ENCODE measurements at places on chromosomes 2 and 18. TPM values are rescaled to one million over a fixed set of nuclear protein-coding genes. Genes with fewer than 3 reads are reported as not detected.
A peak's percentile ranks its signal among the peaks of the same experiment; 100 is the strongest.

Gene GNLY
- not detected for total RNA-seq

Gene HOXD3
- 9.7 TPM for total RNA-seq

Gene LRP2
- 0.10 TPM for total RNA-seq

Gene NTSR2
- 0.10 TPM for total RNA-seq

Gene AQP12A
- not detected for total RNA-seq

Gene ZNF892
- total RNA-seq, result 5.8 TPM

Gene MEIS1
- total RNA-seq, result 28.4 TPM

Gene DSG1
- 260 TPM for total RNA-seq

Gene HNMT
- total RNA-seq, result 73.7 TPM

Gene TFCP2L1
- total RNA-seq, result 4.9 TPM

Gene TMX3
- 46.7 TPM for total RNA-seq

Gene DLX1
- 1.4 TPM for total RNA-seq

Gene CACNB4
- total RNA-seq, result 16.3 TPM

Gene PDCD1
- total RNA-seq, result 0.10 TPM

Gene TM4SF20
- total RNA-seq, result not detected

Gene KCNIP3
- 2.4 TPM for total RNA-seq

Gene LHCGR
- total RNA-seq, result 1.5 TPM

- DNase-seq, result no peak
These were observed 15.9 kb downstream of the RTP5 start for GRCh38 chr2:241885291-241885945.

DNA sequence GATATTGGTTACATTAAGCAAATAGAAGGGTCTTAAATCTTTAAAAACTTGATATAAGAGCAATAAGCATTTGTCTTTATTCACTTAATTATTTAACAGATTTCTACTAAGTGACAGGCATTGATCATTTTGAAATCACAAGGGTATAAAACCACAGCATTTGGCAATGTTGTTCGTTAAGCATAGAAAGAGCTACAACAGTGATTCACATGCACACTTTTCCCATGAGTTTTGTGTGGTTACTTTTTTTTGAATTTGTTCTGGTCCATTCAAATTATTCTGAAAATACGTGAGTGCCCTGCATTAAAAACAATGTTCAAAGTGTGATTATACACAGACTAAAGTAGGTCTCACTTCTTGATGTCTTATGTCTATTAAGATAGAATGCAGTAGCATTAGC lies 52.2 kb downstream of the LYPD6B start:
- DNase-seq, result no peak

GRCh38 chr2:113032737-113033136 lies 19.9 kb downstream of the IL36B start:
- DNase-seq, result no peak

- DNase-seq, result no peak
These were observed 115.1 kb downstream of the NFATC1 start for GRCh38 chr18:79510731-79511241.

GRCh38 chr2:47636596-47637264 lies 146.2 kb upstream of the MSH6 start:
- peak; percentile 88 for DNase-seq

GRCh38 chr2:240481720-240482119 lies 46.3 kb downstream of the GPC1 start:
- no peak for DNase-seq

GRCh38 chr2:156064540-156064939 lies 268.0 kb downstream of the NR4A2 start:
- DNase-seq, result no peak

GRCh38 chr18:77133835-77134496 lies 1.4 kb upstream of the MBP start:
- no peak for DNase-seq

GRCh38 chr2:188196343-188197008 lies 95.2 kb upstream of the GULP1 start:
- DNase-seq, result peak; percentile 48

GRCh38 chr2:160408173-160408958 lies 85.2 kb downstream of the RBMS1 start:
- DNase-seq, result peak; percentile 54

DNA sequence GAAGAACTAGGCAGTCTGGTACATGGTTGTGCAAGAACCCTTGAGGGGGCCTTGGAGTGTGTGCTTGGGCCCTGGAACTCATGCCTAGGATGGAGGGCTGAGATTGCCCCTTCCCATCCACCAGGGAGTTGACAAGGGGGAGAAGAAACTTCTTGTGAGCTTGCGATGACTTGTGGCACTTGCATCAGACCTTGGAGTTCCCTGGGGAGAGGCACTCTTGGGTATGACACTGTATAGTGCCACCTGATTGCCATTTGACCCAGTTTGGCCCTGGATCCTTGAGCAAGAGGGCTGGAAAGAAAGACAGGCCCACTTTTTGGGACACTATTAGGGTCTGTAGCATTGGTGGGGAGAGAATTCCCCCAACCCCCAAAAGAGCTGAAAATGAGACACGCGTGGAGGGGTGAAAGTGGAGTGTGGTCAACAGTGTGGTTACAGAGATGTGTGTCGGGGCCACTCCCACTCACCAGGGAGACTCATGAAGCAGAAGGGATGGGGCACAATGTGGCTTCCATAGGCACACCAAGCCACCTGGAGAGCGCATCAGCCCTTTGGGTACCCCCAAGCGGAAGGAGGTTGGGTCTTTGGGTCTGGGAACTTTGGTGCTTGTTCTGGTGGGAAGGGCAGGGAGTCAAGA lies 101.3 kb downstream of the MSH2 start:
- DNase-seq, result no peak

DNA sequence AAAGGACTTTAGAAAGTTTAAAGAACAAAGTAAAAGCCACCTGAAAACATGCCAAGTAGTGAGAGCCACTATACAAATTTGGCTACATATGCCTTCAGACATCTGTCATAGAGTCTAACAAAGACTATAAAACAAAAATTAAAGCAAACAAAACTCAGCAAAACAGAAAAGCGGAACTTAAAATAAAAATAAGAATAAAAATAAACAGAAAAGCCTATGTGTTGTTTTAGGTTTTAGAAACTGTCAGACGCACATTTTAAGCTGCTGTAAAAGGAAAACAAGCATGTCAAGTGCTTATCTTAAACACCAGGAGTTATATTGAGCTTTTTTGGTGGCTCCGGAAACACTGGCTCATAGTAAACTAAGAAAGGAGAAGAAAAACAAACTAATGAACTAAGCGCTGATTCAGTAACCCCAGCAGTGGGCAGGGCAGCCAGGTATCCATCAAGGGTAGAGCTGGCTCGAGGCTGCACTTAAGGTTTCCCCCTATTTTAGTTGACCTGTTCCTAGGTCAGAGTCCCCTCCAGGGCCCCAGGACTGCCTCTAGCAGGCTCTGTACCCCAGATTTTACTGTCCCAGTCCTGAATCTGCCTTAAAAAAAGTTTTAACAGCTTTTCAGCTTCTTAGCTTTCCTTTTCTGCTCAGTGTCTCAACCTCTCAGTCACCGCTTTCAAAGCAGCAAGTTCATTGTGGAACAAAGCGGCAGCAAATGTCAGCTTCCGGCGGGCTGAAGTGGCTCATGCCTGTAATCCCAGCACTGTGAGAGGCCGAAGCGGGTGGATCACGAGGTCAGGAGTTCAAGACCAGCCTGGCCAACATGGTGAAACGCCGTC lies 15.4 kb upstream of the RMC1 start:
- no peak for DNase-seq

- no peak for DNase-seq
These were observed 78.5 kb downstream of the PMS1 start for GRCh38 chr2:189862751-189863150.

- DNase-seq, result no peak
These were observed 8.0 kb downstream of the TMBIM1 start for GRCh38 chr2:218284106-218284811.

DNA sequence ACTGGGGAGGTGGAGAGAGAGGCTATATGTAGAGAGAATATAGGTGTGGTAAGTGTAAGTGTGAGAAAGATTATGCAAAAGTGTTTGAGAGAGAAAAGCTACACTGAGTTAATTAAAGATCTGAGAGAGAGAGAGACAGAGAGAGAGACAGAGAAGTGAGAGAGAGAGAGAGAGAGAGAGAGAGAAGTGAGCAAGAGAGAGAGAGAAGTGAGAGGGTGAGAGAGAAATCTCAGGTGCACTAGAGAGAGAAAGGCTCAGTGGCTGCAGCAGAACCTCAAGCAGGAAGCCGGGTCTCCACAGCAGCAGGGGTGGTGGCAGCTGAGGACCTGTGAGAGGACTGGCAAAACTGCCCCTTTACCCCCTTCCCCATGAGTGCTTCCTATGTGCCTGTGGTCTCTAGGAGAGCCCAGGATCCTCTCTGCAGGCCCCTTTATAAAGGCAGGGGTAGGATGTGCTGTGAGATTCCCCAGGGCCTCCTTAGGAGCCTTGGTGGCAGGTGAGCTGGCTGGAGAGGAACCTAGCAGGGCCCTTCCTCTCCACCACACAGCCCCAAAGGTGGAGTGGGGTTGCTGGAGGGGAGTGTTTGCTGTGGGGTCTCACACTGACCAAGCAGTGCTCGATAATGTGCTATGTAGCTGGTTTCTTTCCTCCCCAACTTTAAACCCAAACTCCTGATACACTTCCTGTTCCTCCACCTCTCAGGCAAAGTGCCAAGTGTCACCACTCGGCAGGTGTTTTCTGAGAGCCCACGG lies 52.6 kb downstream of the SLC4A5 start:
- DNase-seq, result no peak

DNA sequence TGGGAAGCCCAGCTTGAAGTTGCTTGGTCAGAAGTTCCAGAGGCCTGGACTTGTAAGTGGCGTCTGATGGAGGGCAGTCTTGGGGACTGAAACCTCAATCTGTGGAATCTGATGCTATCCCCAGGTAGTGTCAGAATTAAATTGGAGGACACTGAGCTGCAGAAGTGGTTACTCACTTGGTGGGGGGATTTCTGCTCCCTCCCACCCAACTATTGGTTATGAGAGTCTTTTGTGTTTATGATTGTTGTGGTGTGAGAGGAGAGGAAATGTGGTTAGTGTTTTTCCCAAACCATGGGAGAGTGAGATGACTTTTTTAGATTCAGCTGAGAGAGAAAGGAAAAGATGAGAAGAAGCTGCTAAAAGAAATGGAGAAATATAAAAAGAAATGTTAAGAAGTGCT lies 12.8 kb downstream of the ZBTB14 start:
- DNase-seq, result no peak

- peak; percentile 55 for DNase-seq
These were observed 54.9 kb downstream of the EXOC6B start for GRCh38 chr2:72770879-72771461.

- peak; percentile 16 for DNase-seq
These were observed 239.5 kb downstream of the WDR7 start for GRCh38 chr18:56890632-56891031.

DNA sequence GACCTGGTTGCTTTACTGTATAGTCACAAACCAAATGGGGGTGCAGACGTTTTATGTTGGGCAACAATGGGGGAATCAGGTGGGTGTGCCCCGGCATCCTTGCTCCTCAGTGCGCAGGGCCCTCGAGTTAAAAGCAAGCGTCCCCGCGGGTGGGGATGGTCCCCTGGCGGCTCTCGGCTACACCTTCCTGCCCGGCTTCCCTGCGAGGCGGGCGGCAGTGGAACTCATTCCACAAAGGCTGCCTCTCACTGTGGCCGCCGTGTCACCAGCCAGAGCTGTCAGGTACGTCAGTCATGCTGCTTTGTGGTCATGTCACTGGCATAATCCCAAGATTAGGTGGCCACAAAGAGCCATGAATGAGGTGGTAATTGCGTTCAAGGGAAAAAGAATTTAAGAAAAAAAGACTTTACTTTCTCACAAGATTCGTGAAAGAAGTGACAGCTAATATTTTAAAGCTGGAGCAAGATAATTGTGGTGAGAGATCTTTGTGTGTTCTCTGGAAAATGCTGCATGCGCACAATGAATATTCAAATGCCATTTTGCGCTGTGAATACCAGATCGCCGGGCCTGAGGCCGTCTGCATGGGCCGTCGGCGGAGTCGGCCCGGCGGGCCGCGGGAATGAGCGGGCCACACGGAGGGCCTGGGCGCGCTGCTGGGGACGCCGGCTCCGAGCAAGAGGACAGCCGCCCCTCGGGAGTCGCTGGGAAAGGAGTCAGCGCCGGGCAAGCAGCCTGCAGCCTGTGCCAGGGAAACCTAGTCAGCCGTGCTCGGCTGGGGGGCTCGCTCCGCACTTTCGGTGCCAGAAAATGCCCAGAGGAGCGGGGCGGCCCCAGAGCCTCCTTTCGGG lies 82.3 kb upstream of the LDLRAD4 start:
- no peak for DNase-seq

DNA sequence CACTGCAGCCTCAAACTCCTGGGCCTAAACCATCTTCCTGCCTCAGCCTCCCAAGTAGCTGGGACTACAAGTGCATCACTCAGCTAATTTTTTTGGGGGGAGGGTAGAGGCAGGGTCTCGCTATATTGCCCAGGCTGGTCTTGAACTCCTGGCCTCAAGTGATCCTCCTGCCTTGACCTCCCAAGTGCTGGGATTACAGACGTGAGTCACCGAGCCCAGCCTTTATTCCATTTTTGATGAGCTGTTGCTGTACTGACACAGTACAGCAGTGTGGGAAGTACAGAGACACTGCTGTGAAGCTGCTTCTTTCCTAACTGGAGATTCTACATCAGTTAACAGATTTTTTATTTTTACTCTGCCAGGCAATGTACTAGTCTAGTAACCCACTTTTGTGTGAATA lies 18.8 kb downstream of the PTRHD1 start:
- no peak for DNase-seq

GRCh38 chr2:168552450-168552856 lies 96.4 kb downstream of the CERS6 start:
- DNase-seq, result no peak

- DNase-seq, result no peak
These were observed 236.4 kb downstream of the HDAC4 start for GRCh38 chr2:239164335-239164871.

DNA sequence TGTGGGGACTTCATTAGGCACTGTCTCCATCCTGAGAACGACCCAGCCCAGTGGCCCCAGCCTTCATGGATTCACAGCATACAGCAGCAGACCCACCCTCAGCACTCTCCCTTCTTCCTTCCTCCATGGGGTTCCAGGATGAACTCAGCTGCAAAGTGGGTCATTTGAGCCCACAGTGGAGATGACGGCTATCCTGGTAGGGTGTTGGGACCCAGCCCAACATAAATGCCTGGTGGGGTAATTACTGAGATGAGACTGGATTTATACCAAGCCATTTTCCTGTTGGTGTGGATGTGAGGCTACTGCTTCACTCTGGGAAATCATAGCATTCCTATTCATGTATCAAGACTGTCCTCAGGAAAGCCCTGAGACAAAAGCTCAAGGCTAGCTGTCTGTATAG lies 536.7 kb upstream of the TNP1 start:
- DNase-seq, result no peak

GRCh38 chr2:239836021-239836765 lies 188.9 kb downstream of the NDUFA10 start:
- DNase-seq, result no peak

GRCh38 chr2:37387148-37387835 lies 42.9 kb downstream of the QPCT start:
- no peak for DNase-seq
